ENCODE measurements at places on chromosomes 11 and 22.
A peak's percentile ranks its signal among the peaks of the same experiment; 100 is the strongest.

- DNase-seq, result peak; percentile 34
Measured at GRCh38 chr11:72069787-72070251, 10.5 kb downstream of the NUMA1 start.

DNA sequence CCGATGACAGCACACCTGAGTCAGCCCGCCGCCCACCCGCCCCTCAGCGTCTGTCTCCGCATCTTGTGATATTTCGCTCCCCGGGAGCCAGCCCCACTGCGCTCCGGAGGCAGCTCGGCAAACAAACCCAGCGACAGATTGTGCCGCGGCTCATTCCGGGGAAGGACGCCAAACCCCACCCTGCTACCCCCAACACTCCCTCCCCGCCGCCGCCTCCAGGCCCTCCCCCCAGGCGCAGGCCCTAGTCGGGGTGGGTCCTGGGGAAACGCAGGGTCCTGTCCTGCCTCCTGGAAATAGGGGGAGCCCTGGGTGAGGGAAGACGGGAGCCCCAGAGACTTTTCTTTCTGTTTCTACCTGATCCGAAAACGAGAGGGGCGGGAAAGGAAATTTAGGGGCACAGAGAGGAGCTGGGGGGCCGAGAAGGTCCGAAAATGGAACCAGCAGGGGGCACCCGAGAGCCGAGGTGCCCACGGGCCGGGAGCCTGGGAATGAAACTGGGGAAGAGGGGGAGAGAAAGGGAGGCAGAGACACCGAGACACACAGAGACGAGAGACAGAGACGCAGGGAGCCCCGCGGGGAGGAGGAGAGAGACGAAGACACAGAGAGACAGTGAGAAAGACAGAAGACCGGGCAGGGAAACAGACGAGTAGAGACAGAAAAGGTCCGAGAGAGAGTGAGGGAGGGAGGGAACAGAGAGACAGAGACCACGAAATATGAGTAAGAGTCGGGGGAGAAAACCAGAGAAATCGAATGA lies 1.7 kb upstream of the RTN4RL2 start:
- no peak for DNase-seq

GRCh38 chr11:1694846-1695547 lies 2.0 kb upstream of the KRTAP5-6 start:
- no peak for DNase-seq

DNA sequence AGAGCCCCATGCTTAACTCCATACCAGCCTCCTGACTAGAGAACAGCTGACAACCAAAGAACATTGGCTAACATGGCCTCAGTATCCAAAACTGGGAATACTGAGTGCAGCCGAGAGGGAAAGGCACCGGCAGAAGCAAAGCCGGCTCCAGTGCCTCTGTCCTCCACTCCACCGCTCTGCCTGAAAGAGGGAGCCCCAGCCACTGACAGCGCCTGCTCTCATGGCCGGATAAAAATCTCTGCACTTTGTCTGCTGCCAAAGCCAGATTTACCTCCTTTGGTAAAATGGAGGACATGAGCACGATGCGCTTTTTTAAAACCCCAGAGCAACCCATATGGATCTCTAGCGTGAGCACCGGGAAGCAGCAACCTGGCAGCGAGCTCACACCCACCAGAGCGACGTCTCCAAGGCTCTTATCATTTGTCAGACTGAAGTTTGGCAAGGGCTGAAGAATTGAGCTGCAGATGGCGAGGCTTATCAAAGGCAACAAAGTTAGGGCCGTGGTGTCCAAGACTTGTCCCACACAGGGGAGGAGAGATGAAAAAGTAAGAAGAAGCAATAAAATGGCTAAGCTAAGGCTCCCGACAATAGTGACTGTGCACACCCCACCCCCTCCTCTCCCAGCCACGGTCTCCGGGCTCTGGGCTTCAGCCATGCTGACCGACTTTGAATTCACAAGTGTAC lies 71.4 kb downstream of the EFCAB6 start:
- DNase-seq, result no peak

DNA sequence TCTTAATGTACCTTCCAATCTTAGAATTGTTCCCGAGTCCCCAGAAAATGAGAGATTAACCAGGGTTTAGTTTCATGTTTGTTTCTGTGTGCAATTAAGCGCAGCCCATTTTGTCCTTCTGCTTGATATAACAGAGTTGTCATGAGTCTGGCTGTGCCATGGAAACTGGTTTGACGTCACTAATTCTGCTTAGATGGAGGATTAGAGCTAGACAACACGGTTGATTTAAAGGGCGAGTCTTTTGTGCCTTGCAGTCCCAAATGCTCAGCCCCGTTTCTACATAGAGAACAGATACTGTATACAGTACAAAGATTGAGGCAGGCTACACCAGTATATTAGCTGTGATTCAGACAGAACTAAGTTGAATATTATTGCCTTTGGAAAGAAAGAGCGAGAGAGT lies 45.5 kb upstream of the ALKBH3 start:
- DNase-seq, result no peak

DNA sequence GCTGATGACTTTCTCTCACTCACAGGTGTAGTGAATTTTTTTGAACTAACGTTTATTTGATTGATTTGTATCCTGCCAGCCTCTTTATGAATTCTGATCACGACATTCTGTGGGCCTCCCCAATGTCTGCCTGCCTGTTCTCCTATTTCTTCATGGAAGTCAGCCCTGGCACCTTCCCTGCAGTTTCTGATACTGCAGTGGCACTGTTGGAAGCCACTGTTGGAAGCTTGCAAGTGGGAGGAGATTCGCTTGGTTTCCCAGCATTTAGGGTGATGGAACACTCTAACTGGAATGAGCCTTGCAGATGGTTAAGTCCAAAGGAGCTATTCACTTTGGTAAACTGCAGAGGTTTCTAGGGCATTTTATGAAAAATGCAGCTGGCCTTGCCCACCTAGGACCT lies 1.3 kb upstream of the THY1 start:
- no peak for DNase-seq

DNA sequence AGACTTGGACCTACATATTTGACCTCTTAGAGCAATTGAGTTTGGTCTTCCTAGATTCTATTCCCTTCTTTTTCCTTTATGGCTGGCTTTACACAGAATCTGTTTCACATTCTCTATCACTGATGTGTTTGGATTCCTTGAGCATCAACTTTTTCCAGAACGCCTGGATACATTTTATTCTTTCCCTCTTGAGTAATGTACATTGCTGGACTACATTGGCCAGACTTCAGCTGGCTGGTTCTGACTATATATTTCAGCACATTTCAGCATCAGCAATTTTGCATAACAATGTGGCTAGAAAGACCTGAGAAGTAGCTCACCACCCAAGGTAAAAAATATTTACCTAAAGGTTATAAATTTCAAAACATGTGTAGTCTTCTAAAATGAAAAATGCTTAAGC lies 2198.2 kb upstream of the RAG2 start:
- DNase-seq, result peak; percentile 90

GRCh38 chr11:13271060-13271693 lies 6.4 kb upstream of the BMAL1 start:
- no peak for DNase-seq

DNA sequence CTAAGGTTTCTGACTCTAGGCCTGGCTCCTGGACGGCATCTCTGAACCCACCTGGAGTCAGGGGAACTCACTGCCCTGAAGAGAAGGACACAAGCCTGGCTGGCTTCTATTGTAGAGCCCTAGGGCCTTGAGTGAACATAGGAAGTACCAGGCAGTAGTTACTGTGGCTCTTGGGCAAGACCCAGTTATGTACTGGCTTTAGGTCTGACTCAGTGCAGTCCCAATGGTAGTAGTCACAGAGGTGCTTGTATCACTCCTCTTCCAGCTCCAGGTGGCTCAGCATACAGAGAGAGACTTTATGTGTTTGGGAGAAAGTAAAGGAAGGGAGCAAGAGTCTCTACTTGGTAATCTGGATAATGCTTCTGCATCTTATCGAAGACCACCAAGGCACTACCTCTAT lies 13.9 kb upstream of the PAK1 start:
- DNase-seq, result no peak

DNA sequence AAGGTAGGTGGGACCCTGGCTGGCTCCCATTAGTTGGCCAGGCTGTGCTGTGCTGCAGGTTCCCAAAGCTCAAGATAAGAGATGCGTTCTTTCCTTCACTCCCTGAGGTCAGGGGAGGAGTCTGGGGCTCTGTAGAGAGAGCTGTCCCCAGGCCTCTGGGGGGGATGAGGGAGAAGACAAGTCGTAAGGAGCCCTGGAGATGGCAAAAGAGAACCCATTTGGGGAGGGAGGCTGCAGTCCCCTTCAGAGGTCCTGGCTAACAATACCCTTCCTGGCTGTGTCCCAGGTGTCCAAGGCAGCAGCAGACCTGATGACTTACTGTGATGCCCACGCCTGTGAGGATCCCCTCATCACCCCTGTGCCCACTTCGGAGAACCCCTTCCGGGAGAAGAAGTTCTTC lies 916 bp downstream of the GNG3 start:
- DNase-seq, result no peak

Data from muscle of back (tissue), 13 donors.